ENCODE measurements at places on chromosomes 2 and 18.

DNA sequence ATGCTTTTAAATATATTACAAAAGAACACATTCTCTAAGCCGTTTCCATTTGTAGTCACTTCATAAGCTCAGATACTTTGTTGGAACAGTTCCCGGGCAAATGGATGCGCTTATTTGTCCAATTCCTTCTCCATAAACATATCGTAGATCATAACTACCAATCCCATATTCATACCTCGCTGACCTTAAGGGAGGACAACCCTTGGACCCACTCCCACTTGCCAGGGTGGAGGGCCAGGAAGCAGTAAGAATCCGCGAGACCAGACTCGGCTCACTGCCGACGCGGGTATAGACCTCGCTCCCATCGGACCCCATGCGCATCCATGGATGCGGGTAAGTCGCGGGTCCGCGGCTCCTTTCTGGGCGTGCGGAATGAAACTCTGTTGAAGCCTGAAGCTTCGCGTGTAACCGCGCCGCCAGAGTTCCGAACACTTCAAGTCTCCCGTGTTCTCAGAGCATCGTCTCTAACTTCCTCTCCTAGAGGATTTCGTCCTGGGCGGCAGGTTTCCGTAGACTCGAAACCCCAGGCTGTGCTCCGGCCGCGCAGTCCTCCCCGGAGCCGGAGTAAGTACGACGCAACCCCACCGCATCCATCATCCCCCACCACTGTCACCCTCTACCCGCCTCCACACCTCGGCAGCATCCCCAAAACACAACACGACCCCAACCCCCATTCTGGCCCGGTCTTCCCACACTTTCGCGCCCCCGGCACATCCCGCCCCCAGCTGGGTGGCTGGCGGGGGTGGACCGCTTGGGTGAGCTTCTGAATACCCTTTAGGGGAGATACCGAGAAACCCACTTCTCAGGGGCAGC lies 1.1 kb downstream of the DSC3 start:
- DNase-seq = no peak

DNA sequence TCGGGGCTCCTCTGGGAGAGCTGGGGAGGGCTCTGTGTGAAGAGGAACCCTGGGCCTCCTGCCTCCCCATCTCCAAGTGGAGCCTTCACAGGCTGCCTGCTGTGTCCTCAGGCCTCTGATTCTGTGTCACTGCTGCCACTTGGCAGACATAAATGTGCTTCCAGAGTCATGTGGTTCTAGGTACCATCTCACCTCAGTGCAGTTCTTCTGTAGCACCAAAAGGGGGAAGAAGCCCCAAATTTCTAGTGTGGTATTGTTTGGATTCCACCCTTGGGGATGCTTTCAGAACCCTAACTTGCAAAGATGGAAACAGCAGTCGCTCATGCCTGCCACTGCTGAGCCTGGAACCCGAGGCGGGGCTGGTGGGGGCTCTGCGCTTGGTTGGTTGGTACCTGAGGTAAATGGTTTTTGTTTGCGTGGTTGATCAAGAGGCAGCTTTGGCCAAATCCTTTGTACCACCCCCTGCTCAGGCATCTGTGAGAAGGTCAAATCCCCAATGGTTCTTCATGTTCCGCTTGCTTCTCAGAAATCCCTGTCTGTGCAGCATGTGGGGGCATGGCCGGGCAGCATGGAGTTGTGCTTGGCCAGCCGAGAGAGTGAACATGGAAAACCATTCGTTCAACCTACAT lies 27.5 kb downstream of the COA5 start:
- DNase-seq = no peak

- no peak for DNase-seq
These were observed 285.4 kb upstream of the SPHKAP start for GRCh38 chr2:228466851-228467250.

GRCh38 chr18:7886436-7886835 lies 319.3 kb downstream of the PTPRM start:
- DNase-seq = no peak

DNA sequence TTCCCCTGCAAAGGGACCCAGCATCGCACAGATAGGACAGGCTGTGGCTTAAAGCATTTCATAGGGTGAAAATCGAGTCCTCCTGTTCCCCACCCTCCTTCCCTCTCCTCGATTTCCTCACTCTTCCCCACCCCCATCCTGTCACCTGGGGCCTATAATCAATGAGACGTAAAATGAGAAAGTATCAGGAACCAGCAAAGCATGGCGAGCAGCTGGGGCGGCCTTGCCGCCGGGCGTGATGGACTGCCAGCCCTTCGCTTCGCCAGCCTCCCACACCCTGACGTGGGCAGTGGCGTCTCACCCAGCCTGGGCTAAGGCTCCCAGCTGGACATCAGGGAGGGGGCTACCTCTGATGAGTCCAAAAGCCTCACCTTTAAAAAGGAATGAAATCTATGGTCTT lies 11.1 kb downstream of the SLC30A3 start:
- no peak for DNase-seq

GRCh38 chr2:164969909-164970690 lies 14.8 kb upstream of the SLC38A11 start:
- DNase-seq = no peak

DNA sequence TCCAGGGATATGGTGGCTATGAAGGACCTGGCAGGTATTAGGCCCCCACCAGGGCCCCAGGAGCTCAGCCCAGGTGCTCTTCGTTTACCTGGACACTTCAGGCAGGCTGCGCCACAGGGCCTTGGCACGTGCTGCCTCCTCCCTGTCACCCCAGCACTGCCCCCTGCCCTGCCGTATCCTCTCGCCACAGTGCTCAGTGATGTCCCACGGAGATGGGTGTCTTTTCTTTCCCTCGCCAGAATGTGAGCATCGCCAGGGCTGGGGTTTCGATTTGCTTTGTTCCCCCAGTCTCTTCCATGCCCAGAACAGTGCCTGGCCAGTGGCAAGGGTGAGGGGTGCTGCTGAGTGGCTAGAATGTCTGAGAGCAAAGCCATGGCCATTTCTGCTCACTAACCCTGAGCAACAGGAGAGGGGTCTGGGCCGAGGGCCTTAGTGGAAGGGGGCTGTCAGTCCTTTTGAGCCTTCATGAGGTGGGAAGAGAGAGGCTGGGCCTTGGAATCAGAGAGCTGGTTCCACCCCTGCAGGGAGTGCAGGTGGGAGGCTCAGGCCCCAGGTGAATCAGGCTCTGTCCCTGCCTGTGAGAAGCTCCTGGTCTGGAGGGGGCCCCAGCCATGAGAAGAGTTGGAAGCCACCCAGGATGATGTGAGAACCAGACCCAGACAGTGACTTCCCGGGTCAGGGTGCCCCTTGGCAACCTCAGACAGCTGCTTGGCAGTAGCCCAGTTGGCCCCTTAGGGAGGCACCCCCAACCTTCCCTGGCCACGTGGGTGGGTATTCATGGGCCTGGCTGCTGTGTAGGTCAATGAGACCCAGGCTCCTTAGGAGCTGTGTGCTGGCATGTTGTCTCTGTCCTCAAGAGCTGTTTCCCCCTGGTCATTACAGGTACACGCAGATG lies 129.9 kb upstream of the HS6ST1 start:
- no peak for DNase-seq

- DNase-seq = no peak
These were observed 75.6 kb downstream of the ATL2 start for GRCh38 chr2:38301340-38301968.

- no peak for DNase-seq
These were observed 80.9 kb downstream of the SMC6 start for GRCh38 chr2:17672583-17673317.

DNA sequence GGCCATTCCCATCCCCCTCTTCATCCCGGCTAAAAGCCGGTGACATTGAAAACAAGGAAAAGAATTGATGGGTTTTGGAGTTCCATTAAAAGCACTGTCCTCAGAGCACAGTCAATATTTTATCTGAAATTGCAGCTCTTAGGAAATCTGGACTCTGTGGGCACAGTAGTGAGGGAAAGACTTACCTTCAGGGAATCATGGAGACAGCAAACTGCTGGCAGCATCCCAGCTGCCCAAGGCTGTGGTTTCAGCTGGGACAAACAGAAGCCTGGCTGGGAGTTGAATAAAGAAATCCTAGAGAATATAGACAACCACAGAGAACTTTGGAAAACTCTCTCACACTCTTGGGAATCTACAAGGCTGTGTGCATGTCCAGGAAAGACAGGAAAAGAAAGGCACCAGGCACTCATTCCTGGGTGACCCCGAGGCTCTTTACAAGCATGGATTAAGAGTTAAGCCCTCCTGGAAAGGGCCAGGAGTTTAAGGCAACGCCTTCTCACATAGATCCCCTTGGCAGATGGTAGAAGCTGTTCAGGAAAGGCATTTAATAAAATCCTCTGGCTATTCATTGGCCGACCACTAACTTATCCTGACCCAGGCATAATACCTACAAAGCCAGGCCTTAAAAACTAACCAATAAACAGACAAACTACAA lies 255.1 kb downstream of the MYT1L start:
- DNase-seq = no peak

DNA sequence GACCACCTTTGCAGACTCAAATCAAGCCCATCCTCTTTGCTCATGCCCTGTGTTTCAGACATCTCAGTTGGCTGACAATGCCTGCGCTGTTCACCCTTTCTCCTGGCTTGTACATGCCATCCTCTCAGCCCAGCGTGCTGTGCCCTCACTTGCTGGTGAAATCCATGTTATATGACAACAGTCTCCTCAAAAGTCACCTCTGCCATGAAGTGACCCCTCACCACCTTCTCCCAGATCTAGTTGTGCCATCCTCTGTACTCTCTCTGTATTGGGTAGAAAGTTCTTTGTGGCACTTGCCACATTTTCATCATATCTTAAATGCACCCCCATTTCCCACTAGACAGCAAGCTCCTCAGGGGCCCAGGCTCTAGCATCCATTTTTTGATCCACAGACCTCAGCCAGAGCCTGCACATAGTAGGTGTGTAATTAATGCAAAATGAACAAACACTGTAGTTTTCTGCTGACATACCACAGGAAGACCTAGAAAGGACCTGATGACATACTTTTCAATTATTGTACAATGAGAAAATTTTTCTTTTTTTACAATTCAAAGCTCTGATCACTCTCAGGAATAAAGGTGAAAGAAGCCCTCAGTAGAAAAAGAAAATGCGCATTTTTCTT lies 22.8 kb downstream of the ZEB2 start:
- DNase-seq = no peak

DNA sequence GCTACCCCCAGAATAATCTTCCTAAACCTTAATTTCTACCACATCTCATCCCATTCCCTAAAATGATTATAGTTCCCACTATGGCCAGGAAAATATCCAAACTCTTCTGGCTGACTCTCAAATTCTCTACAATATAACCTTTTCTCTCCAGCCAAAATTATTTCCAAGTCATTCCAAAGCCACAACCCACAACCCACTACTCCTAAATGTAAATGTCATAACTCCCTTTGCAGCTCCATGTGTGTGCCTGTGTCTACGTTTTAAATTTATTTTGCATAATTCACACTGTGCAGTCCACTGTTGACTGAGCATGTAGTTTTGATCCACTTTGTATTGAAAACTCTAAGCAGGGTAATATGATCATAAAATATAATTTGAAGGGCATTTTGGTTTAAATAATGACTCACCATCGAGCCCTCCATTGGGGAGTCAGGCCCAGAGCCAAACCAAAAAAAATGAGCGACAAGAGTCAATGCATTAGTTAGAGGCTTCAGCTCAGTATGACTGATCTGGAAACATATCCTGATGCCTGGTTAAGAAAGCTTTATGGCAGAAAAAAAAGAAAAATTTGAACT lies 171.0 kb downstream of the AFF3 start:
- no peak for DNase-seq

DNA sequence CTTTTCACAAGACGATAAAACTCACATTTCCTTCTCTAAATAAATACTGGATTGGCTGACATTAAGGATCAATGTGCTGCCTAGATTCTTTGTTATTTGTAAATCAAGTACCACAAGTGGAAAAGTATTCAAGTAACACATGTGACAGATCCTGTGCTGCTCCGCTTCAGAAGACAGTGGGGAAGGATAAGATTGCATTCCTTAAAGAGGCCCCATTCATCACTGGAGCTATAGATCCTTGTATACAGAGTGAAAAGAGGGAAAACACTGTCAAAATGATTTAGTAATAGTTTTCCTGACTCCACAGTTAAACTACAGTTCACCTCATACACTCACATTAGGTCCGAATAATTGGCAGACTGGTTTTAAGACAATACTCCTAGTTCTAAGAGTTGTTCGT lies 108.0 kb upstream of the CSRNP3 start:
- DNase-seq = no peak

DNA sequence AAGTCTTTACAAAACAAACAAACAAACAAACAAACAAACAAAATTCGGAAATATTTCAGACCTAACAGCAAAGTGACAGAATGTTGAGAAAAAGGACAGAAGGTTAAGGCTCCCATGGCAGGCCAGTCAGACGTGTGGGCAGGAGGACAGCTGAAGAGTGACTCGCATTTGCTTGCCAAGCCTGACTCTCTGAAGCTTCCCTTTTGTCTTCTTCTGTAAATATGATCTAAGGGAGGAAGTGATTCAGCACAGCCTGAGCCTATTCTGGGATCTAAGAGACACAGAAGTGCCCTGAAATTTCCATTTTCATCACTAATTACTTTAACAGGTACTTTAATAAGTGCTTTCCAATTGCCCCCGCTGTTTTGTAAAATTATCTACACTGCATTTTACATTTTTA lies 134.0 kb upstream of the LYPD1 start:
- DNase-seq = no peak

- no peak for DNase-seq
These were observed 153.5 kb upstream of the PGAP1 start for GRCh38 chr2:197079832-197080555.

- DNase-seq = no peak
These were observed 233.0 kb downstream of the PIEZO2 start for GRCh38 chr18:10916387-10916786.

DNA sequence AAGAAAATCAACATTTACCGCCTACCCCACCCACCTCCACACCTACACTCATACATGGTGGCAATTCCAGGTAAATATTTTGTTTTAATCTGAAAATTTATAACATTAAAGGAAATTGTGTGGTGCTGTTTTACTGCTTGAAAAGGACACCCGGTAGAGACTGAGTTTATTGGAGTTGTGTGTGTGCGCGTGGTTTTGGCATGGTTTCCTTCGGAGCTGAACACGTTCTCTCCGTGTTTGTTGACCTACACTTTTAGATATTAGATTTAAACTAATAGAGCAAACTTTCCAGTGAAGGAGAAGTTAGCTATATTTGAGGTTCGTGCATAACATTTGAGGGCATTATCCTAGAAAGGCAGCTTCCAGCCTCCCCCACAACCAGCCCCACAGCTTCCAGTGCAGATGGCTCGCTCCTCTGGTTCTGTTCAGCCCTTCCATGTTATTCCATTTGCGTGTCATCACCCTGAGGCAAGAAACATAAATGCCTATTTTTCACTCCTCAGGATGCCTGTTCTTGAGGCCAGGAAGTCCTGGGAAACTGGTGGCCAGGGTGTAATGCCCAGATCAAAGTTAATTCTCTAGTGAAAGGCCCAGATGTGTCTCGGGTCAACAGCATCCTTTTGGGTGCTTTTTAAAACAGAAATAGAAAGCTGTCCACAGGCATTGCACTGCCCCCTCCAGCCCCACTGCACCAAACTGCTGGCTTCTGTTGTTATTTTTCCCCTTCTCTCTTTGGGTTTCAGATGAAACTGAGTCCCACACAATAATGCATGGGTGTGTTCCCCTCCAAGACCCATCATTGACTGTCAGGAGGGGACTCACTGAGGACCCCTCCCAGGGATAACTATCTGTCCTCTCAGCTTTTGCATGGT lies 190.2 kb downstream of the SETBP1 start:
- DNase-seq = no peak
